ENCODE measurements at places on chromosomes 5 and 9.

GRCh38 chr5:472656-473550 lies 29.9 kb downstream of the EXOC3 start:
- DNase-seq: peak; percentile 80

- DNase-seq: no peak
Observed at GRCh38 chr5:176134529-176135223, 103.5 kb upstream of the SIMC1 start.

- DNase-seq: no peak
Observed at GRCh38 chr5:153623751-153624450, 133.4 kb downstream of the GRIA1 start.

GRCh38 chr9:114653556-114654159 lies 3.9 kb downstream of the TEX53 start:
- DNase-seq: peak; percentile 85

- DNase-seq: no peak
Observed at GRCh38 chr9:87263291-87263690, 234.4 kb upstream of the DAPK1 start.
